ENCODE measurements at places on chromosomes 4 and X.
A peak's percentile ranks its signal among the peaks of the same experiment; 100 is the strongest.

DNA sequence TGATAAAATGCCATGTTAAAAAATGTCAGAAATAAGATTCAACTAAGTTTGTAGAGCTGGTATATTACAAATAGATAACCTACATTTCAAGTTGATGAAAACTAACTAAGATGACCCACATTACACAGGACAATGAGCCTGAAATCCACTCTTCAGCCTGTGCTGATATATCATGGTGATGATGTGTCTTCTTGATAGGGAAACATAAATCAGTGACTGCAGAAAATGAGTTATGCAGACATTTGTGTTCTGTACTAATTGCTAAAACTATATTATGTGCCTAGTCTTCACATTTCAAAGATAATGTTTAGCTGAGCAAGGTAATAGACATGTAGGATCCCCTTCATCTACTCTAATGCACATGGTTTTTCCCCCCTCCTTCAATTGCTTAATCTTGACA is 331.6 kb upstream of the F9 start:
- no peak for DNase-seq

- DNase-seq, result peak; percentile 98
Observed at GRCh38 chrX:12955882-12956703, 18.8 kb upstream of the TMSB4X start.

- DNase-seq, result no peak
Observed at GRCh38 chr4:83108101-83108861, 6.2 kb downstream of the PLAC8 start.

DNA sequence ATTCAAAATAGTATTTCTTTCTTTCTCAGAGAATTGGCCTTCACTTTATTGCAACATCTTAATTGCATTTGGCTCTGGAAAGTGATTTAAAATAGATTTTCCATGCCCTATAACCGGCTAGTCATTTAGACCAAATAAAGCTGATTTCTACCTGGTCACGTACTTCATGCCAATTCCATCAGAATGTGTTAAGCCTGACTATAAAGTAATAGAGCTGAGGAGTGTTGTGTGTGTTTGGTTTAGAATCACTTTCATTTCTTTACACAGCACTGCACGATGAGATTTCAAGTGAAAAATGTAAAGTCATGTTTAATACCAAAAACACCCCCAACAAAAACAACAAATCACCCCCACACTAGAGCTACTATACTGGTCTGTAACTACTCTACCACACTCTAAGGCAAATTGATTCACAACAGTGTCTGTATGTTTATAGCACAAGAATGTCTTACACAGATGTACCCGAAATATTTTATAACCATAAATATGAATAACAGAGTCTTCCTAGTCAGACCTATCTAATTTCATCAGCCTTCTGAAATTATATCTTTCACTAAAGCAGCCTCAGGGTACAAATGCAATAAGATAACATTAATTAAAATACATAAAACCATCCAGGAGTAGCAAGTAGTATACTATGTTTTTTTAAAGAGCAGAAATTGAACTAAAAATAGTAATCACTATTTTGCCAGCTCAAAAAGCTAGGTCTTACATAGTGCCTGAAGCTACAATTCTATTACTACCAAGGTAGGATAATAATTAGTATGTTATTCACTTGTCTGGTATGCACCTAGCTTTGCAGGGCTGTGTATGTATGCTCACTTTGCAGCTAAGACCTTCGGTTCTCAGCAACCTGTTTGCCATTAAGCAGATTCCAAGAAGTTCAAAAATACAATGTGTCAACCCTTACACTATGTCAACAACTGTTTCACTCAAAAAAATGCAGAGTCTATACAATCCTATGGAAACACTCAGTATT is 28.4 kb downstream of the APBB2 start:
- DNase-seq, result no peak

- DNase-seq, result peak; percentile 6
Observed at GRCh38 chr4:106502106-106502699, 133.6 kb upstream of the GIMD1 start.

- no peak for DNase-seq
Observed at GRCh38 chrX:100609591-100609990, 24.9 kb downstream of the TNMD start.
